ENCODE measurements at places on chromosomes 13 and 19.

- no peak for DNase-seq
Observed at GRCh38 chr19:51131780-51132680, 7.3 kb downstream of the SIGLEC9 start.

DNA sequence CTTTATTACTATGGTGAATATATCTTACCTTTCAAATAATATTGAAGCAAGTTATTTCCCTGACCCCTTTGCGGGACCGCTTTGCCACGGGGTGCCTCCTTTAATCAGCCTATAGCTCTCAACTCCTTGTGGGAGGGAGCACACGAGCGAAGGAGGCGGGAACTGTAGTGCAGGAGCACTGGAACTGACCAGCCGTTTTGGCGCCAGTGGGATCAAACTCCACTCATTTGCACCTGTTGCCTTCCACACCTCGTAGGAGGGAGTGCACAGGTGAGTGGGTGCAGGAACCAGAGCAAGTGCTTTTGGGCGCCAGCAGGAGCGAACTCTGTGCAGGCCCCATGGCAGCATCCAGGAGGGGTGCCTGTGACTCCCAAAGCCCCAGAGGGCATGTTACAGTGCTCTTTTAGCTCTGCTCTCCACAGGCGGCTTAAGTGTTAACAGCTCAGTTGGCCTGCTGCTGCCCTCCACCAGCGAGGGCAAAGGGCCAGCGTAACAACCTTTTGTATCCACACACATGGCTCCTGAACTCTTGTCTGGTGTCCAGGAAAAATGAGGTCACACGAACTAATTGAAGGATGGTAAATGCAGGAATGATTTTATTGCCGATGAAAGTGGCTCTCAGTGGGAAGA, 206.9 kb downstream of the GGACT start:
- no peak for DNase-seq

DNA sequence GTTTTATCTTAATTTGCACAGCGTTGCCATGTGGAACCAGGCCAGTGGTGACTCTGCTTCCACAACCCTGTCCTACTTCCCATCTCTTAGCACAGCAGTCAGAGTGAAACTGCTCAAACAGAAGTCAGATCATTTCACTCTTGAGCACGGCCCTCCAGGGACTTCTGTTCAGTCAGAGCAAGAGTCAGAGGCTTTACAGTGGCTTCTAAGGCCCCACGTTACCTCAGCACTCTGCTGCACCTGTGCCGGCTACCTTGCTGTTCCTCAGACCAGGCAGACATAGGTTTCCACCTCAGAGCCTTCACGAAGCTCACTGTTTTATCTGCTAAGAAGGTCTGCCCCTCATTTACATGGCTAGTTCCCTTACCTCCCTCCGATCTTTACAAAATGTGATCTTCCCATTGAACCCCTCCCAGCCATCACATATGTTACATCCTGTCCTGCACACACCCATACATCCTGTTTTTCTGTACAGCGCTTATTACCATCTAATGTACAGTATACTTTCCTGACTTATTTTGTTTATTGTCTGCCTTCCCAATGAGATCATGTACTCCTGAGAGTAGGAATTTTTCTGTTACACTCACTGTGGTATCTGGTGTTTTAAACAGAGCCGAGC, 41.6 kb downstream of the TM9SF2 start:
- peak; percentile 26 for DNase-seq

DNA sequence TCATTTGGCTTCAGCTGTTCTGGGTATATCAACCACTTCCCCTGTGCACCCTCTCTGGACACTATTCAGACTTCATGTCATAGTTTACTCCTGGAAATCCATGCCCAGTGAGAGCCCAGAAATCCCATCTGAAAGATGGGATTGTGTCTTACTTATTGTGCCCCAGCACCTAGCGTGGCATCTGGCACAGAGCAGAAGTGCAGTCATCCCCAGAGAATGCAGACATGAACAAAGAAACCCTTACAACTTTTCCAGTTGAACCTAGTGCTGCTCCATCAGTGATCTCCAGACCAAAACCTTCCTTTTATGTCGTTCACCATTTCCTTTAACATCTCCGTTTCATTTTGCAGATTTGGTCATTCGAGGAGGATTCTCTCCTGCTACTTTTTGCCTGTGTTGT, 60.6 kb downstream of the MBNL2 start:
- DNase-seq = no peak

- DNase-seq = no peak
Observed at GRCh38 chr19:3723110-3723488, 14.9 kb downstream of the TJP3 start.

- DNase-seq = no peak
Observed at GRCh38 chr19:57682226-57682766, 519 bp downstream of the ZNF551 start.

DNA sequence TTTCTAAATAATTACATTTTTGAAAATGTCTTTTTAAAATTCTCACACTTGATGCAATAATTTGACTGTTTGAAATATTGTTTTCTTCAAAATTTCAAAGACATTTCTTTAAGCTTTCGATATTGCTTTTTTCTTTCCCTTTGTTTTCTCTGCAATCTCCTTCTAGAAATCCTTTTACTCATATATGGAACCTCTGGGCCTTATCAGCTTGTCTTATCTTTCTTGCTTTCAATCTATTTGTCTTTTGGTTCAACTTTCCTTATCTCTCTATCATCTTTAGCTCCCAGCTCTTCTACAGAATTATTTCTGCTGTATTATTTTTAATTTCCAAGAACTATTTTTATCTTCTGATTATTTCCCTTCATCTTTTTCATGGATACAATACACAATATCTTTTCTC, 80.7 kb upstream of the DIAPH3 start:
- no peak for DNase-seq

GRCh38 chr13:33186861-33187291, 98.7 kb downstream of the STARD13 start:
- DNase-seq = no peak

DNA sequence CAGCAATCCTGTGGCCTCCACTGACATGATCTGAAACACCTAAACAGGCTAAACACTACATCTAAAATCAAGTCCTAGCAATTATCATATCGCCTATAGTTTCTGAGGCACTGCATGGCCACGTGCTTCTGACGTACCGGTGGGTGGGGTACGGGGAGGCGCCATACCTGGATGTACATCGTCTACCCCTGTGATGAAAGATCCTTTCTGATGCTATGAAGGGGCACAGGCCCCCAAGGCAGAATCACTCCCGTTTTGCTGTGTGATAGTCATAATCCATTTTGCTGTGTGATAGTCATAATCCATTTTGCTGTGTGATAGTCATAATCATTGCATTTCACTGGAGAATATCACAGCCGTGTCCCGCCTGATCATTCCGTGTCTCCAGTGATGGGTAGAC, 118.7 kb upstream of the SOX1 start:
- no peak for DNase-seq

DNA sequence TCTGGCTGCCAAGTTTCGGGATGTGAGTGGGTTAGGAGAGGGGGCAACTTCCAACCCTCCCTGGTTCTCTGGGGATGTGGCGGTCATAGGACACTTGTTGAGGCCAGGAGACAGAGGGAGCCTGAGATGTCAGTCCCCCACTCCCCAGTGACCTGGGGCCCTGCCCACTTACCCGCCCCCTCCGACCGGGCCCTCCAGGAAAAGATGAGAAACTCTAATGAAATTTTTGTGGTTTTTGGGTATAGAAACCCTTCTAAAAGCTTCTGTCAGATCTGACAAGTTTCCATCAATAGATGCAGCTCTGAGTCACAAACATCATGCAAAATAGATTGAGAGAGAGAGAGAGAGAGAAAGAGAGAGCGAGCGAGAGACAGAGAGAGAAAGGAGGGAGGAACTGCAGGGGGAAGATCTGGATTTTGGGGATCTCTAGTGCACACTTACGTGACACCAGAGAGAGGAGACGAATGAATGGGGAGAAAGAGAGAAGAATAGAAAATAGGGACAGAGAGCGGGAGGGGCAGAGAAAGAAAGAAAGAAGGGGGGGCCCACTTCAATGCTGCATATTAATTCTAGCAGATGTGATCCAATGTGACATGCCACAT, 94.0 kb downstream of the PTPRS start:
- peak; percentile 34 for DNase-seq

DNA sequence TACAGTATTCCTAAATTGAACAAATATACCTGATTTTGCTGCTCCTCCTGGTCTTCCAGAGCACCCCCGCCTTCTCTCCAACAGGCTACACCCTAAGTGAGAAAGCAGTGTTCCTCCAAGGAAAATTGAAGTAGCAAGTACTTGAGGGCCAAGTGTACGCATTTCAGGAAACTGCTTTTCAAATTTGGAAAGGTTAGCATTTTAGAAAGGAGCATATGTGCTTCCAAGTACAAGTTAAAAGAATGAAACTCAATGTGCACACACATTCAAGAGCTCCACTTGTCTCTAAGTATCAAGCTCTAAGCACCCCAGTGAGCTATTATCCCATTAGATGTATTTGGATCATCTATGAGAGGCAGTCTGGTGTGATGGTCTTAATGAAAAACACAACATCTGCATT, 25.8 kb downstream of the LHFPL6 start:
- DNase-seq = no peak

DNA sequence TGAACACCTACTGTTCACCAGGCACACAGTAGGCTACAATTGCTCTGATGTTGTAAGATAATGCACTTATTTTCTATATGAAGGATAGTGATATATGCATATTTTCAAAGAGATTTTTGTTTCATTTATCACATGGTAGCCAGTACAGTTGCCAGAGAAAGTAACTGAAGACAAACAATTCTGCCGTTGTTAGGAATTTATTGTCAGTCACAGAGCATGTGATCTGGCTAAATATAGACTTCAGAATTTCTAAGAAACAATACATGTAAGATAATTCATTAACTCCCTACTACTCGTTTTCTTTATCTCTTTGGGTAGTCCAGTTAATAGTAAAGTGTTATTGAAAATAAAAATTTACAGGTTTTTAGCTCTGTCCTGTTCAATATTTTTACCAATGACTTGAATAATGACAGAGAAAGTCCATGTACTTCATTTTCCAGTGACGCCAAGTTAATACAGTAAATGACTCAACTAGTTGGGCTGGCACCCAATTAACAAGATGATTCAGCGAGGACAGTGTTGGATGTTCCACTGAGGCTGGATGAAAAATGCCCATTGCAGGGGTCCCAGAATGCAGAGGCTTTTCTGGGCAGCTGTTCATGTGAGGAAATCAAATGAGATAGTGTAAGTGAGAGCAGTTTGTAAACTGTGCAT, 35.6 kb downstream of the GJA3 start:
- no peak for DNase-seq

DNA sequence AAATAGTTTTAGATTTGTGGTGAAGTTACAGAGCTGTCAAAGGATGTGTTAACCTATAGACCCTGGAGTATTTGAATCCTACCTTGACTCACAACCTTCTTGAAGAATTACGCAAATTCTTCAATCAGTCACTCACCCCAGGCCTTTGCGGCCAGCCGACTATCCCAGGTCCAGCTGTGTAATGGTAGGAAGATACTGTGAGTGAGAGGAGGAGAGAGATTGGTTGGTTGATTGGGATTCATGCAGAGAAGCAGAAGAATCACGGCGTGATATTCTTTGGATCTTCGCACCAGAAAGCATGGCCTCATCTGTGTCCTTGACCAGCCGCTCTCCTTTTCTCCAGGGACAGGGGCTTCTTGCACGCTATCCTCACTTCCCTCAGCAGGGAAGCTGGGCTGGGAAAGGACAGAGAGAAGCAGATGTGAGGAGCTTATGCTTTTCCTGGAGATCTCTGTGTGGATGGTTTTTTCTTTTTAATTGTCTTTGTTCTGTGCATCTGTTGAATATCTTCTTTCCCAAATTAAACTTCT, 249.1 kb downstream of the GGACT start:
- no peak for DNase-seq

GRCh38 chr13:85314686-85315085, 484.5 kb downstream of the SLITRK6 start:
- DNase-seq = no peak

DNA sequence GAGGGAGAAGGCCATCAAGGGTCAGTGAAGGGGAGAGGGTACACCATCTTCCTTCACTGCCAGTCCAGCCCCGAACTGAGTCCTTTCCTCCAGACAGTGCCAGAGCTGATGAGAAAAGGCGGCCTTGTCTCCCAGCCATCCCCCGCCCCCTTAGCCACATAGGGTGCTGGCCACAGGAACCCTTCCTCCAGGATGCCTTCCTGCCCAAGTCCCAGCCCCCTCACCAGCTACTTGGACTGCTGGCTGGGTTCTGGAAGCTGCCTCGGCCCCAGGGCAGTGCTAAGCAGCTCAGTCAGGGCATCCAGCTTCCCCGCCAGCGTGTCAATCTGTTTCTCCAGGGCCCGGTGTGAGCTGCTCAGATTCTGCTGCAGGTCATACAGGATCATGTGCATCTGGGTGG, 12.6 kb upstream of the SMG9 start:
- DNase-seq = no peak

- no peak for DNase-seq
Observed at GRCh38 chr13:83536941-83537340, 345.3 kb downstream of the SLITRK1 start.

- no peak for DNase-seq
Observed at GRCh38 chr19:55678121-55678671, 3.2 kb downstream of the EPN1 start.

DNA sequence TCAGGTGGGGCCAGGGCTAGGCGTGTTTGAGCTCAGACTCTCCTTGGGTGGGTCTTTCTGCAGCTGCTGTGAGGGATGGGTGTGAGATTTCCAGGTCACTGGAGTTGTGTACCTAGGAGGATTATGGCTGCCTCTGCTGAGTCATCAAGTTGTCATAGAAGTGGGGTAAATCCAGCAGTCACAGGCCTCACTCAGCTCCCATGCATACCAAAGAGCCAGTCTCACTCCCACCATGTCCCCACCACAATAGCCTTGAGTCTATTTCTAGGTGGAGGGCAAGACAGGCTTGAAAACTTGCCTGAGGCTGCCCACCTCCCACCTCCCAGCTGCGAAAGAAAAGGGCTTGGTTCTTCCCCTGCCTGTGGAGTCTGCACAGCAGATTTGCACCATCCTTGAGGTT, 194.0 kb upstream of the PCDH17 start:
- DNase-seq = no peak

GRCh38 chr19:48718711-48719231, 754 bp downstream of the MAMSTR start:
- DNase-seq = no peak

GRCh38 chr19:43616954-43617353, 2.5 kb downstream of the ZNF428 start:
- no peak for DNase-seq

GRCh38 chr19:50460161-50460765, 16.0 kb upstream of the EMC10 start:
- no peak for DNase-seq

DNA sequence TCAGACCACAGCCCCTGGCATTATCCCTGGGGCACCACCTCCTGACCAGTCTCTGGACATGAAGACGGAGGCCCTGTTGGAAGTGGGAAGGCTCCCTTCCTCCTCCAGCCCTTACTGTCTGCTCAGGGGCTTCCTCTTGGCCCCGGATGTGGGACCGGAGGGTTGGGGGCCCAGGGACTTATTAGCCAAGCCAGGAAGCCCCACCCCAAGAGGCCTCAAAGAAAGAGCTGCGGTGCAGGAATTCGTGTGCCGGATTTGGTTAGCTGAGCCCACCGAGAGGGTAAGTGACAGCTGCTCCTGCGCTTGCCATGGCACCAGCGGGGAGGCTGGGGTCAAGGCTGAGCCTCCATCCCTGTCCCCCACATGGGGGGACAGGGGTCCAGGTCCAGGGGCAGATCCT, at the start of gene RETN:
Gene RETN, plus strand, starts transcription at position 208 of the 400 bp plus-strand sequence. CDS start 278 bp downstream, outside the sequence.
- no peak for DNase-seq

Data from stimulated activated CD8-positive, alpha-beta memory T cell treated with anti-CD3 and anti-CD28 coated beads, Interleukin-2, amount 100 ng/mL, for 48 hours (primary cell).